ENCODE measurements at places on chromosomes 13 and 19.

DNA sequence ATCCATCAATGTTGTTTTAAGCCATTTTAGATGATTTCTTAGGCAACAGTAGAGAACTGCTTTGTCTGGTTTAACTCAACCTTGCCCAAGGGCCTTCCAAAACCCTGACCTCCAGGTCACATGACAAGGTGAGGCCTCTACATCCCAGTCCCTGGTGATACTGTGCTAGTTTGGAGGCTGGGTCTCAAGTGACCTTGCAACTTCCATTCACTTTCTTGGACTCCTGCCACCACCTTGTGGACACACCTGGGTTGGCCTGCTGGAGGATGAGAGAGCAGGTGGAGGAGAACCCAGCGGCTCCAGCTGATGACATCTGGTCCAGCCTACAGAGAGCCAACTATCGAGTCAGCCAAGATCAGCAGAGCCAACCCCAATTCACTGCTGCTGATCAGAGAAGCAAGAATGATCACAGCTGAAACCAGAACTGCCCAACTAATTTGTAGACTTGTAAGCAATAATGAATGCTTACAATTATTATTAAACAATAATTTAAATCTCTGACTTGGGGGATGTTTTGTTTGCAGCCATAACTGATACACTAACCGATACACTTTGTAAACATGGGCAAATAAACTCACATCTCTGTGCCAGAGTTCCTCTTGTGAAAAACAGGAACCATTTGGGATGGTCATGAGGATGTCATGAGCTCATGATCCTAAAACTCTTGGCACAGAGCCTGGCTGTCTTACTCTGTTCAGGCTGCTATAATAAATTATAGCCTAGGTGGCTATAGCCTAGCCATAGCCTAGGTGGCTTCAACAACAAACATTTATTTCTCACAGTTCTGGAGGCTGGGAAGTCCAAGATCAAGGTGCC is 11.5 kb downstream of the FAM187B start:
- no peak for DNase-seq

DNA sequence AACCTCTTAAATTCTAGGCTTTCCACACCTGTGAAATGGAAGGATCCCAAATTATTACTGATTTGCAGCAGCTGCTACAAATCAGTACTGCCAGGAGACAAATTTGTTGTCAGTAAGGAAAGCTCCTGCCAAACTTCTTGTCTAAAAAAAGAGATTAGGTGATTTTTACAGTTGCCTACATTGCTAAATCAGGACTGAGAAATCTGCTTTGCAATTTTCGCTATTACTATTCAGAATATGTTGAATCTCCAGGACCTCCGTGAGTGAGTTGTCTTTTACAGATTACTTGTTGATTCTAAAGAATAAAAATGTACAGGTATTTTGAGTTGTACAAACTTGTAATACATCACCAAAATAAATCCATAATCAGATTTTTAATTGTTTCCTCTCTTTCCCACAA is 1815.9 kb downstream of the PCDH9 start:
- DNase-seq = no peak

GRCh38 chr19:4114181-4114580 is 9.7 kb downstream of the MAP2K2 start:
- DNase-seq = no peak

- DNase-seq = no peak
These were observed 1.9 kb downstream of the TBC1D17 start for GRCh38 chr19:49879243-49879963.

GRCh38 chr13:60398907-60399589 is 2.0 kb downstream of the TDRD3 start:
- peak; percentile 41 for DNase-seq

DNA sequence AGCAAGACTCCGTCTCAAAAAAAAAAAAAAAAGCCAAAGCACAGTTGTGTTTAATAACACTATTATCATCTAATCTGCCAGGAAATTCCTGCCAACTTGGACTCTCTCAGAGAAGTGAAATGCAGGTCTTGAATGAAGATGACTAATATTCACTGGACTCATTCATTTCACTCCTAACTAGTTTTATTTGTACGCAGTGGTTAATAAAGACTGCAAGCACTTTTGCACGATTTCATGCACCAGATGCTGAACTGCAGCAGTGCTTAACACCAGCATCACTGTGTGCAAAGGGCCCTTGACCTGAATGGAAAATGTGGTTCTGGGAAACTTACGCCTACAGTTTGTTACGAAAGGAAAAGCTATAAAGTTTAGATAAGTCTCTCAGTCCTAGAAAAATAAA is 63.3 kb downstream of the DHRS12 start:
- no peak for DNase-seq

DNA sequence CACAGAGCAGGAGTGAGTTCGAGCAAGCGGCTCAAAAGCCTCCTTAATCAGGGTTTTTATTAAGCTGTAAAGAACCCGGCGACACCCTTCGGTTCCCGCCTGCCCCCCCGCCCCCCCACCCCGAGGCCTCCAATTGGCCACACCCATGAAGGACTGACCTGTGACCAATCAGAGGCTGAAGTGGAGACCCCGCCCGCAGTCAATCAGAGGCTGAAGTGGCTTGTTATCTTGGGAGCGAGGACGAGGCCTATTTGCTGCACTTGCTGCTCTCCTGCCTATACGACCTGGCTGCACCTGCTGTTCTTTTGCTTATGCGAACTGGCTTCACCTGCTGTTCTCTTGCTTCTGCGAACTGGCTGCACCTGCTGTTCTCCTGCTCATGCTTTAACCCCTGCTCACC is 844.9 kb downstream of the OLFM4 start:
- DNase-seq = no peak

DNA sequence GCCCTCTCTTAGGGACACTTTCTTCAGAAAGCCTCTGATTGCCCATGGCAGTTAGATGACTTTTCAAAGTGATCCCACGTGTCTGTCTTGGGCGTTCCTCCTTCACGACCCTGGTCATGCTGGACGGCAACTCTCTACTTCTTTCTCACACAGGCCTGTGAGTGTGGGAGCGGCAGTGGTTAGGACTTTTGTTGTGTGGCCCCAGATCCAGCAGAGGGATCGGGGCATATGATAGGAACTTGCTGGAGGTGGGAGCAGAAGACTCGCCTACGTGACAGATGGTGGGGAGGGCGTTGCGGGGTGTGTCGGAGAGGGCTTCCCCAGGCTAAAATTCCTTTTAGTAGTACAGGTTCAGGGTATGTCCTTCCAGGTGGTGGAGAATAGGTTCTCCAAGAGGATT is 289.5 kb upstream of the MAB21L1 start:
- DNase-seq = no peak

GRCh38 chr19:4851551-4852290 is 15.7 kb downstream of the PLIN3 start:
- DNase-seq = peak; percentile 82

DNA sequence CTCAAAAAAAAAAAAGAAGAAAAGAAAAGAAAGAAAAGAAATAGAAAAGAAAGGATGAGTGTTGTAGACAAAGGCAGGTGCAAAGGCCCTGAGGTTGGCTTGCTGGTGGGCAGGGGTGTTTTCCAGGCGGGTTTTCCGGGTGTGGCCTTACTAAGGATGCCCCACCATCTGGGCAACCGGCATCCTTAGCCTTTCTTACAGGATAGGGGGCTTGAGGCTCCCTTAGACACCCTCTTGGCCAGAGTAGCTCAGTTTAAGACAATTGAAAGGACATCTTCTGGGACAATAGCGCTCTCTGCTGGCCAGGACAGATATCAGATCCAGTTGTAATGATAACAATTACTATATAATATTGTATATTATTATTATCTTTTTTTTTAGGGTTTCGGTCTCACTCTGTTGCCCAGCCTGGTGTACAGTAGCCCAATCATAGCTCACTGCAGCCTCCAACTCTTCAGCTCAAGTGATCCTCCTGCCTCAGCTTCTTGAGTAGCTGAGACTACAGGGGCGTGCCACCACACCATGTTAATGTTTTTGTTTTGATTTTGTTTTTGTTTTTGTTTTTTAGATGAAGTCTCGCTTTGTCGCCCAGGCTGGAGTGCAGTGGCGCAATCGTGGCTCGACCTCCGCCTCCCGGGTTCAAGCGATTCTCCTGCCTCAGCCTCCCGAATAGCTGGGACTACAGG is 1.4 kb upstream of the QTRT1 start:
- DNase-seq = peak; percentile 63

DNA sequence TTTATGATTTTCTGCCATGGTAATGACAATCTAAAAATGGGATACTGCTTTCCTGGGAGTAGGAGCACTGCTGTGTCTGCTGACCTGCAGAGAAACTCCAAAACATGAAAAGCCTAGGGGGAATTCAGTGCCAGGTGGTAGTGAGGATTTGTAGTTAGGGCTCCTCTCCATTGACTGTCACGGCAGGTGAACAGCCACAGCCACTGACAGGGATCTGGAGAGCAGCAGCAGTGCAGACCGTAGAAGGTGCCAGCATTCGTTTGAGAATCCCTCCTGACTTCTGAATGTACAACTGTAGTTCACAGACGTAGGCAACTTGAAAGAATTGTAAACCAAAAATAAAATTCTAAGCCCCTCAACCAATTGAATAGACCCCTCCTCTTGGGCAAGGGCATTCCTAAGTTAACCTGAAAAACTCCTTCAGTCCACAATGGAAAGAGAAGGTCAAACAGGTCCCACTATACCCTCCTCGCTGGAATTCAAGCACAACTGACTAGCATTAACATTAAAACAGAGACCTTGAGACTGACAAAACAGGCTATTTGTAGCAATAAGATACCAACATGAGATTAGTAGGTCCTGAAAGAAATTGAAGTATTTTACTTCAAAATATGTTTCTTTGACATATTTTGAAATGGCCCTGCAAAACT is 1328.8 kb downstream of the OLFM4 start:
- no peak for DNase-seq

- DNase-seq = no peak
These were observed 283 bp upstream of the PARP4 start for GRCh38 chr13:24512908-24513213.

DNA sequence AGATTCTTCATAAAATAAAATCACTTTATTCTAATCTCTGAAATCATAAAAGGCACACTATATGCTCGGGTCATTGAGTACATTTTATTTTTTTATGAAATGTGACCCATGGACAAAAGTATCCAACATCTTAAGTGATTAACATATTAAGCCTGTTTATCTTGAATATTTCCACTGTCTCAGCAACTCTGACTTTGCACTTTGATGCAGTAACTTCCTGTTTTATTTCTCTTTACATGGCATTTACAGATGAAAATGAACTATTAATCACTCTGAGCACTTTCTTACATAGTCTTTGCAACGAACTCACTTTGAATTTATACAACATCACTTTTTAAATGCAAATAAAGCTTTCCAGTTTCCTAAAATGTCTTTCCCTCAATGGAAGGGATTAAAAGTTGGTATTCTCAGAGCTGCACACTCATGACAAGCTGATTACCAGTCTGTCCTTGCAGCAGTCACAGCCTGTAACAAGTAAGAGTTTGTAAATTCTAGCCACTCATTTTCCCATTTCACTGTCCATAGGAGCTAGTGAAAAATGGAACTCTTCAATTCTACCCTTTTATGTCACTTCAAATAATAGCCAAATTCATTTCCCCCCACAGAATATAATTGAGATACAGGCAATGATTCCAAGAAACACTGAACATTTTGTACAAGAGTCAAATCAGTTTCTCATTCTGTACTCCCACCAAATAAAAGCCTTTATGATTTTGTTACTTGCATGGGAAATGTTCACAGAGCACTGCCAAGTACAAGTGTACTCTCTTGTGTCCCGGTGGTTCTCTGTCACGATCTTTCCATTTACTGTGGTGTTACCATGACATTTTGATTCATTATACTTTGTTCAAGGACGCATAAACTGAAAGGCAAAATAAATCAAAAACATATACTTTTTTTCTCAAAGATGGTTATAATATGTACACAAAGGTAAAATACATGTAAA is 1968.9 kb downstream of the PCDH9 start:
- DNase-seq = no peak

GRCh38 chr13:29752175-29752574 is 98.2 kb downstream of the UBL3 start:
- DNase-seq = no peak

- no peak for DNase-seq
These were observed 62.8 kb downstream of the TPT1 start for GRCh38 chr13:45278096-45278645.

GRCh38 chr13:84661718-84662117 is 779.4 kb upstream of the SLITRK1 start:
- no peak for DNase-seq

- no peak for DNase-seq
These were observed 12.1 kb downstream of the AKAP11 start for GRCh38 chr13:42284068-42284467.

DNA sequence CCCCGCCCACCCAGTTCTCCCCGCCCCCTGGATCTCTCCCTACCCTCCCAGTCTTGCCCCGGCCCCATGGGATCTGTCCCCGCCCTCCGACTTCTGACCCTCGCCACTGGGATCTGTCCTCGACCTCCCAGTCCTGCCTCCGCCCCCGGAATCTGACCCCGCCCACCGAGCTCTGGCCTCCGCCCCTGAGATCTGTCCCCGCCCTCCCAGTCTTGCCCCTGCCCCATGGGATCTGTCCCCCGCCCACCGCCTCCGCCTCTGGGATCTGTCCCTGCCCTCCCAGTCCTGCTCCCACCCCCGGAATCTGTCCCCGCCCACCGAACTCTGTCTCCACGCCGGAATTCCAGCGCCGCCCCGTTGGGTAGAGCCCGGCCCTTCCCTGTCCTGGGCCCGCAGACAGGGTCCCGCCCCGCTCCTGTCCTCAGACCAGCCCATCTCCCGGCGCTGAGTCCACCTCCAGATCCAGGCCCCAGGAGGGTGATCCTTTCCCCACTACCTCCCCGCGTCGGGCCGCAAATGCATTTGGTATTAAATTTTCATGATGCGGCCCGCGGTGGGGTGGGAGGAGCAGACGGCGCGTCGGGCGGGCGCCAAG is 1.5 kb upstream of the SLC17A7 start:
- DNase-seq = peak; percentile 89

- DNase-seq = no peak
These were observed 13.4 kb downstream of the PABPC3 start for GRCh38 chr13:25109341-25109740.

DNA sequence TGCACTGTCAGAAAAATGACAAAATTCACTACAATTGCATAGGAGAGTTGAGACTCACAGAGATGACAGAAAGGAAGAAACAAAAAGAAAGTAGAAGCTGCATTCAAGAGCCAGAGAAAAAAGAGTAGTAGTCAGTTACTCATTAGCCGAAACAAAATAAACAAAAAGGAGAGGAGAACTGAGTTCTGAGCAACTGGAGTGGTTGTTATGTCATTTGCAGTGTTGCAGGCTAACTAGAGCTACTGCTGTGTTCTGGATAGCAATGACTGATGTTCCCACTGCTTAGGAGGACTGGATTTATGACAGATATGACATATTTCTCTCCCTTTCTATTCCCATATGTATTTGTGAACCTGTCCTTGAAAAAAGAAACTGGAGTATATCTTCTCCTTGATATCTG is 482.6 kb downstream of the RFC3 start:
- DNase-seq = no peak

- DNase-seq = no peak
These were observed 36.9 kb downstream of the DHRS12 start for GRCh38 chr13:51767100-51767499.

- DNase-seq = no peak
These were observed 22.2 kb downstream of the ABCC4 start for GRCh38 chr13:95279016-95279415.

Measured in eye (tissue), 1 donor.